Left renal pelvis (tissue), 4 donors: ENCODE measurements at places on chromosomes 7 and 10.
A peak's percentile ranks its signal among the peaks of the same experiment; 100 is the strongest.

DNA sequence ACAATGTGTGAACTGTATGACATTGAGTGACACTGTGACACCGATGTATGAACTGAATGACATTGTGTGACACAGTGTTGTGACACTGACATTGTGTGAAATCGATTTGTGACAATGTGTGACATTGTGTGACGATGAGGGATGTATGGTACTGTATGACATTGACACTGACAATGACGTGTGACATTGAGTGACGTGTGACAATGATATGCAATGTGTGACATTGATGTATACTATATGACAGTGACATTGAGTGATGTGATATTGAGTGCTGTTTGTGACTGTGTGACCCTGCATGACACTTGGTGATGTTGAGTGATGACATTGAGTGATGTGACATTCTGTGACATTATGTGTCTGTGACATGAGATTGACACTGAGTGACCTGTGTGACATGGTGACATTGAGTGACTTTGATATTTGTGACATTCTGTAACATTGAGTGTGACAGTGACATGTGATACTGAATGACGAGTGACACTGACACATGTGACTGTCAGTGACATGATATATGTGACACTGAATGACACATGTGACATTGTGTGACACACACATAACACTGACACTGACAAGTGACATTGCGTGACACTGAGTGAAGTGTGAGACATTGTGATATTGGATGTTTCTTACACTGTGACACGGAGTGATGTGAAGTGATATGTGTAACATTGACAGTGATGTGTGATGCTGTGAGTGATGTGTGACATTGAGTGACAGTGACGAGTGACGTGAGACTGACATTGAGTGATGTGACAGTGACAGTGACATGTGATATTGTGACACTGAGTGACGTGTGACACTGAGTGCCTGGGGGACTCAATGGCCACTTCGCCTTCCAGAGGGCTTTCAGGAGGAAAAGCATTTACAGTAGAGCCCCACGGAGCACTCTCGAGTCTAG is 167.5 kb downstream of the PRKAG2 start:
- no peak for DNase-seq

DNA sequence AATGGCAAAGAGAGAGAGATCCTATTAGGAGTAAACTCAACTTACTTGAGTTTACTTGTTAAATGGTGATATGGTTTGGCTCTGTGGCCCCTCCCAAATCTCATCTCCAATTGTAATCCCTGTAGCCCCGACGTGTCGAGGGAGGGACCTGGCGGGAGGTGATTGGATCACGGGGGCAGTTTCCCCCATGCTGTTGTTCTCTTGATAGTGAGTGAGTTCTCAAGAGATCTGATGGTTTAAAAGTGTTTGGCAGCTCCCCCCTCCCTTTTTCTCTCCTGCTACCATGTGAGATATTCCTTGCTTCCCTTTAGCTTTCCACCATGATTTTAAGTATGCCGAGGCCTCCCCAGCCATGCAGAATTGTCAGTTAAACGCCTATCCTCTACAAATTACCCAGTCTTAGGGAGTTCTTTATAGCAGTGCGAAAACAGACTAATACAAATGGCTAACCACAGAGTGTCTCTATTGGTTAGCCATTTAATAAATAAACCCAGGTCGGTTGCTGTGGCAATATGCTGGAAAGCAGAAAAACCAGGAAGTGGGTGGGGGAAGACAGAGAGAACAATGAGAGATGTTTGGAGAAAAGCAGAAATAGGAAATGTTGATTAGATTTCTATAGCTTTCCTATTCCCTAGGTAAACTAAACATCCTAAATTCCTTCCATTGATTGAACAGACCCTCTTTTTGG is 3.0 kb upstream of the STMP1 start:
- no peak for DNase-seq

GRCh38 chr10:69317175-69317604 is 38.9 kb downstream of the HK1 start:
- no peak for DNase-seq

DNA sequence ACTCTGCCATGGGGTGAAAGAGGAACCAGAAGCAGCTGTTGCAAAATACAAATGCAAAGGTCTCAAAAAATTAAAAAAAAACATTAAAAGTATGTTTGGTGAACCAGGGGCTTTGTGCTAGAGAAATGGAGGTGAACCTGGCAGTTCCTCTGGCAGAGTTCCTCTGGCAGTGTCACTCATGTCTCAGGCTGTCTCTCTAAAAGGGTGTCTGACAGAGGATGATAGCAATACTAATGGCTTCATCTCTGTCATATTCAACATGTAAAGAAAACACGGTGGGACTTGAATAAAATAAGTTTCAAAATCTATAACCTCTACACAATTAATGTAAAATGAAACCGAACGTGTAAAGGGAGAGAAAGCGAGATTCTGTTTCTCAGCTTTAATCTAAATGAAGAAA is 375.7 kb upstream of the VWC2 start:
- DNase-seq, result no peak

DNA sequence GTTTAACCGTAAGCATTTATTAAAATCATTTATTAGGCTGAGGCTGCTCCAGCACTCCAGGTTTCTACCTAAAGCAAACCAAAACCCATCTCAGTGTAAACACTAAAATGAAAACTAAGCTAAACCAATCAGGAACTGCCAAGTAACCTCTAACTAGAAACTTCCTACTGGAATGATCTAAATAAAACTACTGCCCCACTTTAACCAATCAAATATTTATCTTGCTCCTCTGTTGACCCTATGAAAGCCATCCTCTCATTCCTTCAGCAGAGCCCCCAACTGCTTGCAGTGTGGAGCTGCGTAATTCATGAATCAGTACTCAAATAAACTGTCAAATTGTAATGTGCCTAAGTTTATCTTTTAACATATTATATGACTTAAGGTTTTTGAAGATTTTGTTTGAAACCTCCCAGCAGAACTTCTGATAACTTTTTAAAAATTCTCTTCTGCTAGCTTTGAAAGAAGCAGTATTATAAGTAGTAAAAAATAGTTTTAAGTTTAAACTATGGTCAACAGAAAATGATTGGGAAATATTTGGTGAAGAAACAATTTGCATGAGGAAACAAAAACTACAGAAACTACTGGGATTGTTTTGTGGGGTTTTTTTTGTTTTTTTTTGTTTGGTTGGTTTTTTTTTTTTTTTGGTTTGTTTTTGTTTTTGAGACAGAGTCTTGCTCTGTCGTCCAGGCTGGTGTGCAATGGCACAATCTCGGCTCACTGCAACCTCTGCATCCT is 47.4 kb downstream of the GPR37 start:
- DNase-seq, result no peak

- no peak for DNase-seq
Measured at GRCh38 chr10:3911713-3912442, 126.9 kb upstream of the KLF6 start.

DNA sequence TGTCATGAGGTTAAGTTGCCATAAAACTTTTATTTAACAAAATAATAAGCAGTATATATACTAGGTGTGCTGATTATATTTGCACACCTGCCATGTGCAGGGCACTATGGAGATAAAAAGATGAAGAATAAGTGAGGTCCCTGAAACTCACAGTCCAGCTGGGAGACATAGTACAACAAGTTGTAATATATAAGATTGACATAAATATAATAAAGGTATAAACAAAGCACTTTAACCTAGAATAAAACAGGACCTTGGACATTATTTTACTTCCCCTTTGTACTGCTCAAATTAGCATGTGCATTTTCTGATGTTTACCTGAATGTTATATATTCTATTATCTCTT is 6.2 kb downstream of the STK17A start:
- DNase-seq, result no peak

DNA sequence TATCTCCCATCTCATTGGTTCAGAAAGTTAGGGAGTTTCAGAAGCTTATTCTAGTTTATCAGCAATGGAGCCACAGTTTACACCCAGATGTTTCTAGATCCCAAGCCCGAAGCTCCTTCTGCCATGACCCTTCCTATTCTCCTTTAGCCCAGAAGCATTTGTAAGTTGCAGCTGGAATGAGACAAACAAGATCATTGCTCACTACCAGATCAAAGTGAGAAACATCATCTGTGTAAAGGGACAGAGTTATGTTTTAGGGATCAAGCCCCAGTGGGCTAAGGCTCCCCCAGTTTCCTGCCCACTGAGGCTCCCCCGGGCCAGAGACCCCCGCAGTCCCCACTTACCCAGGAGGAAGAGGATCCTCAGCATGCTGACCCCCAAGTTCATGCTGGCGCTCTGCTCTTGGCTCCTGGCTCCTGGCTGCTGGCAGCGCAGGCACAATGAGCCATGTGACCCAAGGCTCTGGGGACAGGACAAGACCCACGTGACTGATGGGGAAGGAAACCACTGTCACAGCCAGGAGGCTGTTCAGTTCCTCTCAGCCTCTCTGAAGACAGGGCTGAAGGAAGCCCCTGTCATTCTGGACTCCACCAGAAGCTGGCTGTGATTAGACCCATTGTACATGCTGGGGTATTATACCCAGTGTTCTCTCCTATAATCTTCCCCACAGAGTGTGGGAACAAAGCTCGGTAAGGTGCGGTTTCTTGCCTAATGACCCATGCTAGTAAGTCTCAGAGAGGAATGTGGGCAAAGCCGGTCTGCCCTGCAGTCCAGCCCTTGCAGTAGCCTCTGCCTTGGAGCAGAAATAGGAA is at the start of gene TMEM273:
TSS of gene TMEM273 (minus strand) at position 442 of the 812 bp plus-strand sequence. CDS start at position 387, 55 bp downstream.
- no peak for DNase-seq

DNA sequence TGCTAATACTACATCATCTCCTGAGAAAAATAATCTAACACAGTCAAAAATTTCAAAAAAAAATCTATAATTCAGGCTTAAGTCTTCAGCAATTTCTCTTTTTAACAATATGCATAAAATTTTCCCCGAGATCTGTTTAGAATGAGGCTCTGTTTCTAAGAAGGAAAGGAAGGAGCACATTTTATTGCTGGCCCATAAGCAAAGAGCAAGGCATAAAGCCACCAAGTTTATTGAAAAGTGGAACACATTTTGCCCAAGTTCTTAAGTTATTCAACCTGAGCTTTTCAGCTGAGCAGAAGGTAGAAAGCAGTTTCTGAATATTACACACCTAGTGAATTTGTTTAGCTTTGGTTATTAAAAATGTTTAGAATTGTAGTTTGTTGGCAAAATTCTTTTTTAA is 73.9 kb downstream of the AGMO start:
- DNase-seq, result no peak

DNA sequence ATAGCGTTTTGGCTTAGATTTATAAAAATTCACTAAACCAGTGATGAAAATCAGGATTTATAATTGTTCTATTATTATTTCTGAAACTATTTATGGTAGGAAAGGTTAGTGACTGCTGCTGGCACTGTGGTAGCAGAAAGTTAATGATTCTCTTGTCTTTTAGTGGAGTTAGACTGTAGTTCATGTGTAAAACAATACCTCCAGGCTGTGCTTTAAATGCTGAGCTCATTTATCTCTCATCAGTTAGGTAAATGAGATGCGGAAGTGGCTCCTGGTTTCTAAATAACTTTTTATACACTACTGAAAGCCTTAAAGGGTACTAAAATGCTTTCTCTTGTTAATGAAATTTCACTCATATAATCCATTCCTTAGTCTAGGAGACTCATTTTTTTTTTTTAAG is 326.8 kb upstream of the POT1 start:
- peak; percentile 8 for DNase-seq

- DNase-seq, result no peak
Measured at GRCh38 chr10:98215373-98215772, 52.6 kb downstream of the LOXL4 start.

GRCh38 chr10:33093362-33093761 is 135.3 kb upstream of the ITGB1 start:
- DNase-seq, result no peak

DNA sequence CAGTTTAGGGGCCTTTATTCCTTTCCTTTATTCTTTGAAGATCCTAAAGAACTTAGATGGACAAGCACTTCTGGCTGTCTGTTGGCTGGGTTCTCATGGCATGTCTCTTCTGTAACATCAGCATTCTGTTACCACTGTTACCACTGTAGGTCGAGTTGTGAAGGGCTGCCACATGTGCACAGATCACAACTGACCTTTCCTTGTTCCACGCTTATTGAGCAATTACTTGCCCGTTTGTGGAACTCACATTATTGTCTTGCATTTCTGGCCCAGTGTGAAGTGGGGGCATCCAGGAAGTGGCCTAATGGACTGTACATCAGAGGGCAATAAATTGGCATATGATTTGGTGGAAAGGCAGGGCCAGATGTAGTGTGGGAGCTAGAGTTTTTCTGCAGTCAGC is 23.7 kb downstream of the GBF1 start:
- no peak for DNase-seq

DNA sequence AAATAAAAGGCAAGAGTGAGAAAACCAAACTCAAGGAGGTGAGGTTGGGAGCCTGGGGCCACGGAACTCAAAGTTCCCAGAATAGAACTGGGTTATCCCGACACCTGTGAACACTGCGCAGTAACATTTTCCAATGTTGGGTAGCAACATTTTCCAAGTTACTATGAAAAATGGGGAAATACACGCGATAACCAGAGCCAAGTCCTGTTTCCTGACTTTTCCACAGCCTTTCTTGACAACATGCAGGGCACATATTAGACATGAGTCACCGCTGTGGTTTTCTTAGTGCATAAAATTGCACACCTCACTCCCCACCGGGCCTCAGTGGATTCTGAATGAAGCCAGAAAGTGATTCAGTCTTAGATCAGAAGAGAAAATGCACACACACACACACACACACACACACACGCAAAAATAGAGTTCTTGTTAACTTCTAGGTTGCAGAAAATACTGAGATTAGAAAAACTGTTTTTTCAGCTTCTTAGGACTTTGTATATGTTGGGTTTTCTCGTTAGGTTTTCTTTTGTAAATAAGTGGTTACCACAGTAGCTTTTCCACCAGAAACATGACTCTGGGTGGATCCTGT is 70.0 kb downstream of the CAMK1D start:
- DNase-seq, result no peak

GRCh38 chr10:62637249-62638061 is 167.1 kb upstream of the ADO start:
- no peak for DNase-seq

- no peak for DNase-seq
Measured at GRCh38 chr10:70772627-70773026, 12.6 kb downstream of the TBATA start.

- no peak for DNase-seq
Measured at GRCh38 chr10:49058463-49059255, 56.7 kb downstream of the VSTM4 start.

DNA sequence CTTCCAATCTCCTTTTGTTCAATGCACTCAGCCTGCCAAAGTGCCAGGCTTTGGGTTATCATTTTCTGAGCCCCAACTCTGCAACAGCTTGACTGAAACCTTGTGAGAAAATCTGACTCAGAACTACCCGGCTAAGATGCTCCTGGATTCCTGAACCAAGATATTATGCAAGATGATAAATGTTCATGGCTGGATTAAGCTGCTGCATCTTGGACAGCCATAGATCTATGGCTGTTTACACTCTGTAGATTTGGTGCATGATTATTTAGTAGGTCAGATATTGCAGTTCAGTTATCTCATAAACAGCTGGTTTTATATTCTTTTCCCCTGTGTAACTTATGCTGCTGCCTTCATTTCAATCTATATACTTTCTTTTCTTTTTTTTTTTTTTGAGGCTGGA is 243.5 kb downstream of the GATA3 start:
- no peak for DNase-seq

DNA sequence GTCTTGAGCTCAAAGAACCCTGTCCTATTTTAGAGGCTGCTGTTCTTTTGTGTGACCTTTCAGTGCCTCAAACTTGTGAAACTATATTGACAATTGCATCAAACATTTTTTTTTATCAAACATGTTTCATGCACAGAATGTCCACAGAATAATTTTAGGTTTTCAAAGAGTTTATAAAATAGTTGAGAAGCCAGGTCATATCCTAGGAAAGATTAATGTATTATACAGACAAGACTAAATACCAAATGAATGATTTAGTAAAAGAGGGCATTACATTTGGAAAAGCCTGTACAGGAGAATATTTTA is 67.0 kb downstream of the CDK6 start:
- no peak for DNase-seq

- no peak for DNase-seq
Measured at GRCh38 chr7:123594813-123595241, 6.8 kb upstream of the ASB15 start.
